ENCODE measurements at places on chromosomes 5 and 9.
A peak's percentile ranks its signal among the peaks of the same experiment; 100 is the strongest.

DNA sequence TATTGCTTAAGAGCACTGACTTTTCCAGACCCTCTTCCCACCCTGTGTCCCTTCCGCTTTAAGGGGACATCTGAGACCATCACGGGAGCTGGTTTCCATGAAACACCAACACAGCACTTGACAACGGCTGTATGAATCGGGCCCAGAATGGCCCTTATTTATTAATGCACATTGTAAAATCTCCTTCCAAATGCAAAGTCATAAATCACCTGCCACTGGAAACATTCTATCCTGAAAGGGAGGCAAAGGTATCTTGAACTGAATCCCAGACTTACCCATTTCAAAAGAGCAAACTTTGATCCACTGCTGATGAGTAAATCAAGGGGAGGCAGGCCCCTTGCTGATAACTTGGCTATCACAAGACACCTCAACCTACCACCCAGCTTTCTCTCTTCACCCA lies 37.4 kb downstream of the SHB start:
- DNase-seq = no peak

- no peak for DNase-seq
Measured at GRCh38 chr9:86795823-86796553, 151.3 kb downstream of the GAS1 start.

GRCh38 chr9:69412741-69413150 lies 87.7 kb downstream of the ENTREP1 start:
- no peak for DNase-seq

GRCh38 chr9:105195259-105195658 lies 49.2 kb upstream of the SLC44A1 start:
- DNase-seq = no peak

GRCh38 chr5:132503244-132503643 lies 12.7 kb upstream of the IRF1 start:
- DNase-seq = no peak

DNA sequence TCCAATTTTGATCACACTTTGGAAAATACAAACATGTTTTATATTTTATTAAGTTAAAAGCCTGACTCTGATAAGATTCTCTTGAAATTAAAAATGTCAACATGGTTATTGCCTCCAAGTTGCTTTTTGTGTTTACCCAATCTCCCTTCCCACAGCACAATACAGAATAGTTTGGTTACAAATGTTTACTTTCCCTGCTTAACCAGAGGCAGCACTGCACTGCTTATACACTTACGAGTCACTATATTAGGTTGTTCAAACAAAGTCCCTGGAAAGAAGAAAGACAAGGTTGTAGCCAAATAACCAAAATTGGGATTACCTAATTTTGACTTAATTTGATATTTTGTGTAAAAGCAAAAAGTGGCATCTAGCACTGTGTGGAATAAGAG lies 25.9 kb downstream of the SRFBP1 start:
- no peak for DNase-seq

GRCh38 chr9:30913331-30913730 lies 1471.1 kb upstream of the ACO1 start:
- DNase-seq = no peak

DNA sequence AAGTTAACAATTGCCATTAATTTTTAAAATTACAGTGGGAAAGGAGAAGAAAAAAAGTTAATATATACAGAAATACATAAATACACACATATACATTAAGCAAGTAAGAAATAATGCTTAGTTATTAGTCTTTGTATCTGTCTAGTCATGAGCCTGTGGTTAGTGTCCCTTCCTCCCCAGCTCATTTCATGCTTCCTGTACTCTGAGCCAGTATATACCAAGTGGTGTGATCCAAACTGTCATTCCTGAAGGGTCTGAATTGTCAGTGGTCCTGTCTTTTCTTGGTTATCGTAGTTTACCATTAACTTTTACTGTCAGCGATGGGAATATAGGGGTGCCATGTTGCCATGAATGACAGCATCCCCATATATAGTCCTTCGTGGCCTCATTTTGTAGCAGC lies 24.2 kb upstream of the STOM start:
- DNase-seq = no peak

- DNase-seq = no peak
Measured at GRCh38 chr9:16624744-16625117, 245.7 kb downstream of the BNC2 start.

DNA sequence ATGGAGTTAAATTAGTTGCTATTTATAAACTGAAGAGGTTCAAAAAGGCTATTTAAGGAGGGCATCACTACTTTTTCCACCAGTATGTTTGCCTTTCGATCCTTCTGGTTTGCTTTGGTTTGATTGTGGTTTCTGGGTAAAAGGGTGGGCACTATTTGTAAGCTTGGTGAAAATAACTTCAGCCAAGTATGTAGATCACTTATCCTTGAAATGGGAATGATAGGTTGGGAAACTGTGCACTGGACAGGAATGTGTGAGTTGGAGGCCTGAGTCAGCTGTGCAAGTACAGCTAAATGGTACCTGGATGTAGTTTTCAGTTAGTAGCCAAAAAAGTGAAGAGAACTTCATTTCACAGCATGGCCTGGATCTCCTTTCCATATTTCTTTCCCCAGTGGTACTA lies 466.2 kb downstream of the ENC1 start:
- DNase-seq = no peak

GRCh38 chr5:171429543-171429910 lies 10.1 kb downstream of the FGF18 start:
- DNase-seq = no peak

GRCh38 chr9:131690941-131691573 lies 48.8 kb downstream of the RAPGEF1 start:
- DNase-seq = no peak

GRCh38 chr5:9765419-9766140 lies 135.4 kb upstream of the TAS2R1 start:
- no peak for DNase-seq

DNA sequence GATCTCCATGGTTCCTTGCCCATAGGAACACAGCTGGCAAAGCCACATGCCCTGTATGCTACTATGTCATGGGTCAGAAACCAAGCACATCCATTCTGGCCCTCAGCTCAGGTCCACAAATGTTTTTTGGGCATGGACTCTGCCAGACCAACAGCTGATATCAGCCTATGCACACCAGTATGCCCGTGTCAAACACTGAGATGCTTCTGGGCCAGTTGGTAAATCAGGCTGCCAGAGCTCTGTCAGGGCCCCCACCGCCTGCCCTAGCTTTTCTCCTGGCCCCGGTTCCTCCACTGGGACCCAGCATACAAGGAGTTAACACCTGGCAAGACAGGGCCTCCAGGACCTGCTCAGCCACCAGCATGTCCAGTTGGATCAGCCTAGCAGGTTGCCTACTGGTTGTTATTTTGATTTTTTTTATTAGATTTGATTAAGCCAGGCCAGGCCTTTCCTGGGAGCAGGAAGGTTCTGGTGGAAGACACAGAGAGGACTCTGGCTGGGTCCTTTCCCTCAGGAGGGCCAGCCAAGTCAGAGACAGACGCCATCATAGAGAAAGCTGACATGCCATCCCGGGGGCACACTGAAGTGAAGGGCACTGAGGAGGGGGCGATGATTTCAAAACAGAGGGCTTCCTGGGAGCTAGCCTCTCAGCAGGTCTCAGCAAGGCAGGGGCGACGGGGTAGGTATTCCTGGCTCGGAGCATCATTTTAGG lies 65.8 kb downstream of the TSTD2 start:
- no peak for DNase-seq

DNA sequence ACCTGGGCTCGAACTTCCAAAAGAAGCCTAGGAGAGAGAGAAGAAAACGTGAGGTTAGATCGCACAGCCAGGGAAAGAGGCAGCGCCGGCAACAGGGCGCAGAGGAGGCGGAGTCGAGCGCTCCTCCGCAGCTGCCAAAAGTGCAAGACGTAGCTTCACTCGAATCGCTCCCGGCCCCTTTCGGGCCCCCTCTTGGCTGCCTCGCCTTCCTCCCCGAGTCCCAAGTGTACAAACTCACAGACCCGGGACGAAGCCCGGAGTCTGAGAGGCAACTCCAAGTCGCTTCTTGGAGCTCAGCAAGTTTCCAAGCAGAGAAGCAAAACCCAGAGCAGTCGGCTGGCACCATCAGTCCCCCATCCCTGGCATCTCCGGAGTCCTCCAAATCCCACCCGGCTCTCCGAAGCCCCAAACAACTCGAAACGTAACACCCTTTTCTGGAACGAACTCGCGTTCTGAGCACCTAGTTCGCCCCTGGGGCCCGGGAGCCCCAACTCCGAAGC lies 1.2 kb downstream of the MIER3 start:
- DNase-seq = peak; percentile 31

DNA sequence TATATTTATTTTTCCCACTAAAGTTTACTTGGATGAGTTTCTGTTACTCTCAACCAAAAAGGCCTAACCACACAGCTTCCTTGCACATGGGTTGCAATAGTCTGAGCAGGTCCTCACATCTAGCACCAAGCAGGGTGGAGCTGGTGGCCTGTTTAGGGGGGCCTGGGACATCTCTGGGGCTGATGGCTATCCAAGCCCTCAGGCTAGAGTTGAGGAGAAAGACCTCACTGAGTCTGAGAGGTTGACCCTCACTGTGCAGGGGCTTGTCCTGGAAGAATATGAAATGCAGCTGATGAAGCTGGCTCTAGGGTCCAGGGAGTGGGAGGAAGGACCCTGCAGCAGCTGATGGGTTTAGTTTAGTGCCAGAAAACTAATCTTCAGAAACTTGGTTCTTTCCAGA lies 217.1 kb upstream of the MVB12B start:
- no peak for DNase-seq

GRCh38 chr5:2021484-2022176 lies 138.9 kb upstream of the IRX4 start:
- DNase-seq = no peak

GRCh38 chr9:130039528-130040147 lies 3.4 kb downstream of the FNBP1 start:
- peak; percentile 43 for DNase-seq

DNA sequence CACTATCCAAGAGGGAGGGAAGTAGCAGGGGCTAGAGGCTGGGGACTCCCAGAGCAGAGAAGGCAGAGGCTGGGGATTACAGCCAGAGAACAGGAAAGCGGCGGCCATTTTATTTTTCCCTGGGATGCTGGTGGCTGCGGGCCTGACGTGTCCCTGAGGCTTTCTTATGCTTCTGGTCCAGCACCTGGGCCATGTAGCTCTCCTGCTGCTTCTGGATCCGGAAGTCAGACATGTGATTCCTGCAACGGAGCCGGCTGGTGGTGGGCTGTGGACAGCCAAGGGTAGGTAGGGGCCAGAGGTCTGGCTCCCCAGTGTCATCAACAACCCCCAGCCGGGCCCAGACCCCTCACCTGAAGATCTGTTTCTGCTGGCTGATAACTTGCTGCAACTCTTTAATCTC lies 1.8 kb upstream of the PROB1 start:
- DNase-seq = no peak

DNA sequence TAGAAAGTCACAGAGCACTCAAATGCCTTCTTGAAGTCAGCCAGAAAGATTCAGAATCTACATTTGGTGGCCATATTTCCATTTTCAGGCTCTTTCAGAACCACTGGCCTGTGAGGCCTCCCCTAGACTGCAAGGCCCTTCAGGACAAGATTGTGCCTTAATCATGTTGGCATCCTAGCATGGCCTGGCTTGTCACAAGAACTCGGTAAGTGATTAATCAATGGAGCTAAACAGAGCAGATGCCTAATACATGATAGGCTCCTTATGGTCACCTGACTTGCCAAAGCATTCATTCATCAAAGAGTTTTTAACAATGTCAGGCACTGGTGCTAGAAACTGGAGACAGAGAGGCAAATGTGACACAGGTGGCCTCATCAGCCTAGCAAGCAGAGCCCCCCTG lies 70.3 kb downstream of the PGM5 start:
- no peak for DNase-seq

GRCh38 chr5:177334155-177334551 lies 17.3 kb downstream of the LMAN2 start:
- DNase-seq = no peak

GRCh38 chr9:111458139-111459009 lies 25.8 kb downstream of the ECPAS start:
- DNase-seq = no peak

DNA sequence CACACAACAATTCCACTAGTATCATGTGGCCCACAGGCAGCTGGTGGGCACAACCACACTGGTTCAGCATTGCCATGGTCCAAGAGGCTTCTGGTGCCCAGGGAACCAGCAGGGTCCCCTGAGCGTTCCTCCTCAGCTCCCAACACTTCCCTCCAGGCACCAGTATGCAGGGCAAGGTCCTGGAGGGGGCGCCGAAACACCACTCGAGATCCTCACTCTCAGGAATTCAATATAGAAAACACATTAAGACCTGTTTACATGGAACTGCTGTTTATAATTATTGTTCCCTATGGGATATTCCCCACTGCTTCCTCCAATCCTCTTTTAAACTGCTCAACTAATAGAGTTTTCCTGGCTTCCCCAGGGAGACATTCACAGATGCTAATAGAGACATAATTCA lies 91.9 kb upstream of the GABRP start:
- no peak for DNase-seq

DNA sequence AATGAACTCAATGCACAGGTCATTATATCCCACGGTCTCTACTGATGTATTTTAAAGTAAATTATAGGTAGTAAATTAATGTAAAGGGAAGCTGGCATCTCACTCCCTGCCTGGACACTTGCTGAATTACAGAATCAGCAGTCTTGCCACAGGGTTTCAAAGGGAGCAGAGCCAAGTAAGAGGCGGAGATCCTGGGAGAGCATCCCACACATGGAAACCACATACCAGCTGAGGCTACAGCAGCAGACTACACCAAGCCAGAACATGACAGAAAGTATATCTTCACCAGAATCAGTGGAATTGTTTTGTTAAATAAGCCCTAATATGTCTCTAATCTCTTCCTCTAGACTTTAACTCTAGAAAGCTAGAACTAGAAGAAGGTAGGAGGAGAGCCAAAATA lies 1689.2 kb upstream of the WWC1 start:
- no peak for DNase-seq

- DNase-seq = no peak
Measured at GRCh38 chr9:24385077-24385476, 160.6 kb downstream of the IZUMO3 start.

DNA sequence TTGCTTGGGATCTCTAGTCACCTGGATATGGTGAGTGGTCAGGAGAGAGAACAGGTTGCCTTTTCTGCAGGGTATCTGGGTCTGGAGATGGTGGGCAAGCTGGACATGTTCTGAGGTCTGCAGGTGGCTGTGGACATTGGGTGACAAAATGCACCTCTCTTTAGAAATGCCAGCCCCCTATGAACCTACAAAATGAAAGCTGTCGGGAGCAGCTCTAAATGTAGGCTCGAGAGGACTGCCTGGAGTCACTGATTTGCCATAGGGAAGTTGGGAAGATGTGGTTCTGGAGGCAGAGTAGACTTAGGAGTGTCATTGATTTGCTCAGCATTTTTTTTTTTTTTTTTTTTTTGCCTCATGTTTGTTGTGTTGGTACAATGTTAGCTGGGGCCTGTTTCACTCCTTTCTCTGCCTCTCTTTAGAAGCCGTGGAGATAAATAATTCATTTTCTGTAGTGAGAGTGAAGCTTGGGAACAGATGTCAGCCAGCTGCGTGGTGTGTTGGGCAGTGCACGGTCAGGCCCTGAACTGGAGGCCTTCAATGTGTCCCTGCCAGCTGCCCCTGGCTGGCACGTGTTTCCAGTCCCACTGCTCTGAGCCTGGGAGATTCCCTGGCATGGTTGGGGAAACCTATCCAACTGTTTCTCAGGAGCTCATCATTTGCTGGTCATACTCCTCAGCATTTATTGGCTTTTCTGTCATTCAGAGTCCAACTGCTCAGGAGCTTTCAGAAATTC lies 5.4 kb downstream of the RGS3 start:
- no peak for DNase-seq

GRCh38 chr5:149517461-149518122 lies 33.6 kb downstream of the CSNK1A1 start:
- no peak for DNase-seq

- DNase-seq = no peak
Measured at GRCh38 chr9:116733010-116733641, 46.0 kb downstream of the TRIM32 start.
